ENCODE measurements at places on chromosomes 12 and 14. TPM values are rescaled to one million over a fixed set of nuclear protein-coding genes. Genes with fewer than 3 reads are reported as not detected.

The ADCY4 gene
- total RNA-seq = 36.9 TPM

The DDX47 gene
- 67.1 TPM for total RNA-seq

The GALNT8 gene
- total RNA-seq = 1.3 TPM

The IFI27L2 gene
- total RNA-seq = 83.9 TPM

The CLEC6A gene
- total RNA-seq = not detected

The SSTR1 gene
- total RNA-seq = 0.33 TPM

The AP4S1 gene
- total RNA-seq = 8.4 TPM

The KRT77 gene
- total RNA-seq = not detected

The AKT1 gene
- 200 TPM for total RNA-seq

The APOF gene
- not detected for total RNA-seq

The ACVRL1 gene
- total RNA-seq = 124 TPM

The NYNRIN gene
- total RNA-seq = 21.2 TPM

The CCDC198 gene
- not detected for total RNA-seq

The CFAP73 gene
- total RNA-seq = not detected

The KRT83 gene
- total RNA-seq = not detected

The DPY19L2 gene
- total RNA-seq = 7.9 TPM

The NEDD1 gene
- total RNA-seq = 16.2 TPM

The DBX2 gene
- not detected for total RNA-seq

The SERPINA4 gene
- not detected for total RNA-seq

The SLC38A6 gene
- total RNA-seq = 11.1 TPM

The GSKIP gene
- total RNA-seq = 10.4 TPM

The ABCC9 gene
- 44.1 TPM for total RNA-seq

The MANSC4 gene
- not detected for total RNA-seq

The GPR65 gene
- total RNA-seq = 0.32 TPM

The JDP2 gene
- 50.5 TPM for total RNA-seq

The CDCA3 gene
- 1.7 TPM for total RNA-seq

The CD27 gene
- not detected for total RNA-seq

The DPPA3 gene
- not detected for total RNA-seq

The CMA1 gene
- total RNA-seq = not detected

The MYH6 gene
- total RNA-seq = under 0.01 TPM

The VRTN gene
- not detected for total RNA-seq

The COX8C gene
- not detected for total RNA-seq

The ATXN3 gene
- 24.1 TPM for total RNA-seq

The LYZ gene
- 95.3 TPM for total RNA-seq

The CDKN3 gene
- 0.83 TPM for total RNA-seq

The FAM186B gene
- total RNA-seq = 0.17 TPM

The ADGRD1 gene
- 43.0 TPM for total RNA-seq

The HRK gene
- total RNA-seq = 0.17 TPM

The RNASE2 gene
- total RNA-seq = not detected

The RFLNA gene
- total RNA-seq = 1.2 TPM

The LRP10 gene
- total RNA-seq = 164 TPM

The KRT6C gene
- not detected for total RNA-seq

The PSEN1 gene
- 31.7 TPM for total RNA-seq

The CYP27B1 gene
- total RNA-seq = 0.66 TPM

The C12orf60 gene
- total RNA-seq = 2.1 TPM

The FAIM2 gene
- total RNA-seq = 7.5 TPM

The PMEL gene
- total RNA-seq = 0.66 TPM

The NEUROD4 gene
- total RNA-seq = not detected

The KRT75 gene
- not detected for total RNA-seq

Measured in esophagus muscularis mucosa (tissue), 4 donors.